ENCODE measurements at places on chromosomes 2 and 18. TPM values are rescaled to one million over a fixed set of nuclear protein-coding genes. Genes with fewer than 3 reads are reported as not detected.

Gene PROKR1
- total RNA-seq, result not detected

Gene TMX3
- 24.7 TPM for total RNA-seq

Gene SERPINB12
- total RNA-seq, result not detected

Gene PNKD
- 67.0 TPM for total RNA-seq

Gene MEP1B
- not detected for total RNA-seq

Gene KATNAL2
- total RNA-seq, result 2.7 TPM

All from Right ventricle myocardium inferior (tissue), 1 donor.